ENCODE measurements at places on chromosomes 2 and 18.

- no peak for DNase-seq
Measured at GRCh38 chr2:217988840-217989204, 14.0 kb downstream of the TNS1 start.

GRCh38 chr2:162298669-162299335 lies 19.7 kb downstream of the IFIH1 start:
- DNase-seq = no peak

- no peak for DNase-seq
Measured at GRCh38 chr2:188979187-188980114, 5.3 kb downstream of the COL3A1 start.

GRCh38 chr2:160221391-160222276 lies 21.6 kb upstream of the ITGB6 start:
- DNase-seq = no peak

- no peak for DNase-seq
Measured at GRCh38 chr2:216092646-216093045, 10.9 kb downstream of the TMEM169 start.

- DNase-seq = no peak
Measured at GRCh38 chr18:62621546-62621945, 93.8 kb upstream of the PHLPP1 start.

Measured in erythroblast (primary cell).